ENCODE measurements at places on chromosomes 5 and 9.

- DNase-seq = no peak
Measured at GRCh38 chr5:176334031-176334770, 27.4 kb downstream of the KIAA1191 start.

DNA sequence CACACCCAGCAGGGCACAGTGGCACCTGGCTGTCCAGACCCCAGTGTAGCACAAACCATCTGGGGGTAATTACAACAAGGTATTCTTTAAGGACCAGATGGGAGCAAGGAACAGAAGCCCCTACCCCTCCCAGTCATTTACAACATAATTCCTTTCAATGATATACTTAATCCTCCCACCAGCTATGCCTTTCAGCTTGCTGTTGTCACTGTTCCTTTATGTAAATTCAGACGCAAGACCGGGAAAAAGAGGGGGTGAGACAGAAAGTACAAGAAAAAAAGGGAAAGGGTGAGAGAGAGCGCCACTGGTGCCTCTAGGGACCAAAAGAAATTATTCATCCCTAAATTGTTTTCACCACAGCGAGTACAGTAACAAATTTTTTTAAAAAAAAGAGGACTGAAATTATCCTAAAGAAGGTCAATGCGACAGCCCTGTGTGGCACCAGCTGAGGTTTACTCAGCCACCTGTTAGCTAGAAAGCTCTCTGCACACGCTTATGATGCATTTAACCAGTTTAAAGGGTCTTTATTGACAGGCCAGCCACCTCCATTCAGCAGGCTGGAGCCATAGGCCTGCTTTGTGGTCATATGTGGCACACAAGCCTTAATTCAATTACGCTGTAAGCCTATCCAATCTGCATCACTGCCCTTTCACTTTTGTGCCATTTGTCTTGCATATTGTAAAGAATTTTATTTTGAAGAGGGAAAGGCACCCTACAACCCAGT is 210.2 kb upstream of the ISL1 start:
- no peak for DNase-seq

GRCh38 chr9:116471093-116471906 is 215.8 kb upstream of the TRIM32 start:
- no peak for DNase-seq

DNA sequence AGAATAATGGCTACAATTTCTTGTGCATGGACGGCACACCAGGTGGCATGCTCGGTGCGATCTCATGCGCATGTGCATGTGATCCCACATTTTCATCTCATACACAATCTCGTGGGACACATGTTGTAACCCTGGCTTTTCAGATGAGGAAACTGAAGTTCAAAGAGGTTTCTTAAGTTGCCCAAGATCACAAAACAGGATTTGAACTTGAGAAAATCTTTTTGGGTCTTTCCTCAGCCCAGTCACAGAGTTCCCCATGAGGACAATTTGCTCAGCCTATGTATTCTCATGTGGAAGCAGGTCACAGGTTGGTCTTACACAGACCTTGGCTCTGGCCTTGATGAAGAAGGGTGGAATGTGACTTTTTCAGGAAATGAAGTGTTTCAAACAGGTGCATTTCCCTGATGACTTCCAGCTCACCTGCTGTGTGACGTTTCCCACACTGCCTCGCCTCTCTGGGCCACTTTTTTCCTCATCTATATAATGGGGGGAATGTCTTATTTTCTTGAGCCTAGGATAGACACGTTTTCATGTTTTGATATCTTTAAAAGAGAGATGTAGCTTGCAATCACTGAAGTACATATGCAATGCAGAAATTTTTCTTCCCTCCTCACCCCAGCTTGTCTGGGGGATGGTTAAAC is 7.1 kb upstream of the ORM1 start:
- DNase-seq = no peak

DNA sequence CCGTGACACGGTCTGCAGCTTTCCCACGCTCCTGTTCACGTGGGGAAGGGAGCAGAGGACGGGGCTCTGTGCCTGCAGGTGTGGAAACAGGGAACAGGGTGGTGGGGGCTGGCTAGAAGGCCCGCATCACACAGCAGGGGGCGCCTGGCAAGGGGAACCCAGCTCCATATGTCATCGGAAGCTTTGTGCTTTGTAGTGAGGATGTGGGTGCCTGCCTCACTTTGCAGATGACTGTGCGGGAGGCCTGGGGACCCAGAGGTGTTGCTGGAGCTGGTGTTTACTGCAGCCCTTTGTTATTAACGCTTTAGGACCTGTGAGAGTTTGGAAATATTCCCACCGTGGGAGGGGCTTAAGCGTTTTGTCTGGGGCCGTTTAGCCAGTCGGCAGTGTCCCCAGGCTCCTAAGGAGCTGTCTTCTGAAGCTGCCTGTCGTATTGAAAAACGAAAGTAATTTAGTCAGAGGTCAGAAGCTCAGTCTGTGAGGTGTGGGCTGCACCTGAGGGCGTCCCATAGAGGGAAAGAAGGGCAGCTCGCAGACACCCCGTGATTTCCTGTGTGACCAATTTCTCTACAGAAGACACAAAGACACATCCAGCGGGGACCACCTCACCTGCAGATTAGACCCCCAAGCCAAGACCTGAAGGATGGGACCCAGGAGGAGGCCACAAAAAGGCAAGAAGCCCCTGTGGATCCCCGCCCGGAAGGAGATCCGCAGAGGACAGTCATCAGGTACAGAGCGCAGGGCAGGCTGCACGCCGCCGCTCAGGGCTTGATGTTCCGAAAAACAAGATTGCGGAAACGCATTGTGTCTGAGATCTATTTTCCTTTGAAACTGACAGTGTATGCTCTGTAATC is 9.1 kb downstream of the MAN1B1 start:
- DNase-seq = peak; percentile 90

DNA sequence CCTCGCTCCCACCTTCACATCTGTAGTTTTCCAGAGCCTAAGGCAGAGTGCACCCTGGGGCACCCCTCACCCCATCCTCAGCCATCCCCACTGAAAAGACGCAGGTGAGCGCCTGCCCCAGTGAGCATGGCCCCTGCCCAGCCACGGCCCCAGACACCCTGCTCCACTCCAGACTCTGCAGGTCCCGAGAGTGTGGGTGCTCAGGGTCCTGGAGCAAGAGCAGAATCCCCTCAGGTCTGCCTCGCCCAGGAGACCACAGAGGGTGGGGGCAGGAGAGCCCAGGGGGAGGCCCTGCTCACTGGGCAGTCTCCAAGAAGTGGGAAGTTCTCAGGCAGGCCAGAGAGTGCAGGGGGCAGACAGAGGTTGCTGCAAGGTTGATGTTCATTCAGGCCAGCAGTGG is 158.6 kb upstream of the PPP1R26 start:
- DNase-seq = no peak

GRCh38 chr9:109401990-109402318 is 81.1 kb upstream of the EPB41L4B start:
- no peak for DNase-seq

DNA sequence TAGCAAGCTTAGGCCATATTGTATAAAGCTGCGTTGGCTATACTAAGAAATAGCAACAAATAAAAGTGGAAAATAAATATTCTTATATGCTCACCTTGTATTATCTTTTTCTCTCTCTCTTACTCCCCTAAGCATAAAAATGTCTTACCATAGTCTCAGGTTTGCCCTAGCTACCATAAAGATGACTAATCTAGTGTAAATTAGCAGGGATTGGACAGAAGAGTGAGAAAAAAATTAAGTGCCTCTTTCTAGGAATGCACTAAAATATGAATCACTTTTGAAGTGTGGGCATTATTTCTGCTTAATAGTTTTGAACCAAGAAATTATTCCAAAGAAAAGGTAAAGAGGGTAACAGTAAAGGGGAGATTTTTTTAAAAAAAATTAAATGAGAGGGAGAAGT is 201.3 kb downstream of the HINT1 start:
- no peak for DNase-seq

DNA sequence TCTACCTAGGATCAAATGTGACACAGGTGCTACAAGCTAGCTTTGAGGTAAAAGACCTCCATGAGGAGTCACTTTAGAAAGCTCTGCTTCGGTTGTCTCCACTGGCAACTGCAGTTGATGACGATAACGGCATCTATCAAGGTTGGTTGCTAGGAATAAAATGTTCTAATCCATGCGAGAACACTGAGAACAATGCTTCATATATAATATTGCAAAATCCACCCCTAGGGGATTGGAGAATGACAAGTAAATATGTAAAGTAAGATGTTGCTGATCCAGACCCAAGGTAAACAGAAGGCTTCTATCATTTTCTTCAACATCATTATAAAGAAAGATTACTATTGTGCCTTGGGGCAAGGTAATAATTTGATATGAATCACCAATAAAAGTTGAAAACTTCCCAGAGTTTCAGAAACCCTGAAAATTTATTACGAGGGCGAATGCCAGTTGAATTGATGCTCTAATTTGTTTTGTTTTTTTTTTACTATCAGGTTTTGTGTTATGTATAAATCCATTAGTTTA is 1003.4 kb downstream of the CDH18 start:
- DNase-seq = no peak

DNA sequence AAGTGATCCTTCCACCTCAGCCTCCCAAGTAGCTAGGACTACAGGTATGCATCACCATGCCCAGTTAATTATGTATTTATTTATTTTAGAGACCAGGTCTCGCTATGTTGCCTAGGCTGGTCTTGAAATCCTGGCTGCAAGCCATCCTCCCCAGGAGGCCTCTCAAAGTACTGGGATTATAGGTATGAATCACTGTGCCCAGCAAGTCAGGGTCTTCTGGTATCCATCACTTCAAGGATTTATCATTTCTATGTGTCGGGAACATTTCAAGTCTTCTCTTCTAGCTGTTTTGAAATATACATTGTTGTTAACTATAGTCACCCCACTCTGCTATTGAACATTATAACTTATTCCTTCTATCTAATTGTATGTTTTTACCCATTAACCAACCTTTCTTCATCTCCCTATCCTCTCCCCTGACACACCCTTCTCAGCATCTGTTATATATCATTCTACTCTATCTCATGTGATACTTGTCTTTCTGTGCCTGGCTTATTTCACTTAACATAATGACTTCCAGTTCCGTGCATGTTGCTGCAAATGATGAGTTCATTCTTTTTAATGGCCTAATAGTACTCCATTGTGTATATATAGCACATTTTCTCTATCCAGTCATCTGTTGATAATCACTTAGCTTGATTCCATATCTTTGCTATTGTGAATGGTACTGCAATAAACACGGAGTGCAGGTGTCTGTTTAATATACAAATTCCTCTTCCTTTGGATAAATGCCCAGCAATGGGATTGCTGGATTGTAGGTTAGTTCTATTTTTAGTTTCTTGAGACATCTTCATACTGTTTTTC is 26.4 kb downstream of the UTP15 start:
- DNase-seq = no peak

DNA sequence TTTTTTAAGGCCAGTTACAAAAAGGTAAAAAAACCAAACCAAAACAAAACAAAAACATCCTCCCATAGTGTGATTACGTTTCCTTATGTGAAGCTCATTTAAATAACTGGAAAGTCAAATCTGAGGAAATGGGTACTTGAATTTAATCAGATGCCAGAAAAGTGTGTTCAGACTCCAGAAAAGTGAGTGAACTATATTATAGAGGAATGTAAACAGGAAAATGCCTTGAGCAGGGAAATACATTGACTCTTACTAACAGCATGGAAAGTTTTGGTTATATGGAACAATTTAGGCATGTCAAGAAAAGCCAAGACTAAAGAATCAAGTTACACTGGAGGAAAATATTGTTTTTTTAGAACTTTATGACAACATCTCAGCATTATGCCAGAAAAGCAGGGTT is 37.8 kb upstream of the RNF20 start:
- no peak for DNase-seq

GRCh38 chr9:103615994-103616393 is 478.1 kb upstream of the SMC2 start:
- DNase-seq = no peak

- DNase-seq = peak; percentile 18
Measured at GRCh38 chr9:69173891-69174615, at the start of gene TJP2. Gene TJP2 (plus strand): TSS chr9:69174277. CDS start chr9:69174373, 96 bp downstream.

DNA sequence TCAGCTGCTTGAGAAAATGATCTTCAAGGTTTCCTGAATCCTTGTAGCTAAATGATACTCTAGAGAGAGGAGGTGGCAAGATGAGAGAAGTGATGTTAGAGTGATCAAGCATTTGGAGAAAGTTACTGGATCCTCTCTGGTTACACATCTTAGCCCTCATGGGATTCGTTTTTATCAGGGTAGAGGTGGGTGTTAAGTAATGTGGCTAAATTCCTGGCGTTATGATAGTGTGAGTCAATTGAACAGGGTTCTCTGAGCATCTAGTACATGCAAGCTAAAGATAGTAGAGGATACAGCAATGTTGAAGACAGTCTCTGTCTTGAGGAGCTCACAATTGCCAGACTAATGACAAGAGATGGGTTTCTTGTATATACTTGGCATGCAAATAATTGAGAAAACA is 123.7 kb downstream of the PSD2 start:
- no peak for DNase-seq

- no peak for DNase-seq
Measured at GRCh38 chr9:114972510-114973136, 42.2 kb upstream of the TNFSF8 start.

DNA sequence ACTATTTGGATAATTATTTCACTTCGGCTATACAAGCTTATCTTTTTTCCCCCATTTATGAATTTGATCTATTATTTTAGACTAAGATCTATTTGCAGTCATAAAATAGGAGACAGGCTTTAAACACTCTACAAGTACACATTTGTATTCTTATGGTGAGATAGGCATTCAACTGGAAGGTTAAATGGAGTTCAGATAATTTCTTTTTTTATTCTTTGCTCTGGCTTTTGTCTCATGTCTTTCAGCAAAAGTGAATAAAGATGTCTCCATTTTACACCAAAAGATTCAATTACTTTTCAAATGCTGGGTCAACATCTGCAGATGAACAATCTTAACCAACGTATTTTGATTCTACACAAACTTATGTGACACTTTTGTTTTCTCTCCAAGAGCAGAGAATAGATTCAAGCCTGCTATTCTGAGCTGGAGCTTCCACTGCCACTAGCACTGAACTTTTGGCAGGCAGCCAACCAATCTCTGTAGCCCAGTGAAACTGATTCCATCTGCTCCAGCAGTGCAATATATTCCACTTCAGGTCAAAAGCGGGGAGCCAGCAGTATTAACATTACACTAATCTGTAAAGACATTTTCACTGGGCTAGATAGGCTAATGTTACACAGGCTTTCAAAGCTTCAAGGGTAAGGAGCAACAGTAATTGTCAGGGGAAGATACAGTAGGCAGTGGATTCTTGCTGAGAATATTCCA is 452.0 kb upstream of the ZNF608 start:
- DNase-seq = no peak

DNA sequence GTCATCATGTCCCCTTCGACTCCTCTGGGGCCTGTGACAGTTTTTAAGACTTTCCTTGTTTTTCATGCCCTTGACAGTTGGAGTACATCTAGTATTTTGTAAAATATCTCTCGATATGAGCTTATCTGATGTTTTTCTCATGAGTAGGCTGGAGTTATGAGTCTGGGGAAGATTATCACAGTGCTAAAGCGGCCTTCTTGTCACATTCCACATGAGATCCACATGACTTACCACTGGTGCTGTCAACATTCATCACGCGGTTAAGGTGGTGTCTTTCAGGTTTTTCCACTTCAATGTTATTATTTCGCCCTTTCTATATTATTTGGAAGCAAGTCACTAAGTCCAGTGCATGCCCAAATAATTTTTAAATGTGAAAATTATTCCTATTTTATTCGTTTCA is 17.1 kb upstream of the CAST start:
- DNase-seq = no peak

Data from naive thymus-derived CD8-positive, alpha-beta T cell (primary cell).